PC-3 (cell line): ENCODE measurements at places on chromosomes 12 and 14.

DNA sequence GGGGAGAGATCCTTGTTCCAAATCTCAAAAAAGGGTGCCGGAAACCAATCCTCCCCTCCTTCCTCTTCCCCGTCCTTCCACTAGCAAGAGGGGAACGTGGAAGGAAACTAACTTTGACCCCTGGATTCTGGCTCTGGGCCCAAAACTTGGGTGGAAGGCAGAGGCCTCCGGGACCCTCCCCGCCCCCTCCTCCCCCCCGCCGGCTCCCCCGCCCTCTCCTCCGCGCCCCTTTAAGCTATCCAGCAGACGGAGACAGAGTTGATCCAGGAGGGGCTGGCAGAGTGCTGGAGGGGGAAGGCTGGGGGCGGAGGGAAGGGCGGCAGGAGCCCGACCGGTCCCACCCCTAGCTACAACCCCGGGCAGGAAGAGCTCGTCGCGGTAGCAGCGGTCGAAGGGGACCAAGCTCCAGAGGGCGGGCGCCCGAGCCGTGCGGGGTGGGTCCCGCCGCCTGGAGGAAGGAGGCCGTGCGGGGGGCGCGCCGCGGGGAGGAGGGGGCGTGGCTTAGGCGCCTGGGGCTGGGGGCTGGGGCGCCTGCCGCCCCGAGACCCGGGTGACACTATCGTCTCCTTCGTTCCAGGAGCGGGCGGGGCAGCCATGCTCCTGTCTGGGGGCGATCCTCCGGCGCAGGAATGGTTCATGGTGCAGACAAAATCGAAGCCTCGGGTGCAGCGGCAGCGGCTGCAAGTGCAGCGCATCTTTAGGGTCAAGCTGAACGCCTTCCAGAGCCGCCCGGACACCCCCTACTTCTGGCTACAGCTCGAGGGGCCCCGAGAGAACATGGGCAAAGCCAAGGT is at the start of gene NYNRIN:
Gene NYNRIN (plus strand): TSS at position 351 of the 794 bp plus-strand sequence. CDS start 244 bp downstream, at position 595.
- DNase-seq, result no peak

DNA sequence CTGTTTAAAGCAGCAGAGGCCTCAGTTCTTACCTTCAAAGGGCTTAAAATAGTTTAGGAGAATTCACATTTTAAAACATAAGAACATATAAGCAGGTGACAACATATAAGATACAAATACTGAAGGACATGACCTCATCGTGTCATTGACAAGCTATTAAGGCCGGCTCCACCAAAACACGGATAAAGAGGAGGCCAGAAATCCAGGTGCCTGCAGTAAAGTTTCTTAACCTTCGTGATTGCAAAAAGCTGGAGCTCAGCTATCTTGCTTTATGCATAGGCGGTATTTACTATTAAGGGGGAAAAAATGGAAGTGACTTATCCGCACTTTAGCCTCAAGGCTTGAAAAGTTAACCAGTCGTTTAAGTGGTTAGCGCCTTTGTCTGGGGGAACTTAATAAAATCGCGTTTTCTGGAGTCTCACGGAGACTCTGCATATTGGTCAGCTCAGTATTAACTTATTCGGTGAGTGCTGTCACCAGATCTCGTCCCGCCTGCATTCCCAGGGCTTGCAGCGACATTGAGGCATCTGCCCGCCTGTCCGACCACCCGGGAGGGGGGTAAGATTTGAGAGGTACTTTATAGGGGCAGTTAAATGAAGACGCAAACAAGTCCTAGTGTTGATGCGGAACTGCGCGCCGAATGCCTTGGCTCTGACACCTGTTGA is 1.1 kb upstream of the SP1 start:
- peak; percentile 3 for DNase-seq

DNA sequence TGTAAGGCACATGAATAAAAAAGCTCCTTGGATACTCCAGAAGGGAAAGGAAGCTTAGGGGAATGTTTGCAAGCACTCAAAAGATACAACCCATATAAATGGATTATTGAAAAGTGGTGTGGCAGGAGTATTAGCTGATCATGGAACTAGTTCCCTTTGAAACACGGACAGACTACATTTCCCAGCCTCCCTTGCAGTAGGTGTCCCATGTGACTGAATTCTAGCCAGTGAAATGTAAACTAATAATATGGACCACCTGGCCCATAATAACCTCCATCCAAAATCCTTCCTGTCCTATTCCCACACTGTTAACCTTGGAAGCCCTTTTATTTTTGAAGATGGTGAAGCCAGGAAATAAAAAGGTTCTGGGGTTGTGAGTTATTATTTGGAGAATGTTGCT is 242.3 kb downstream of the SUDS3 start:
- no peak for DNase-seq

DNA sequence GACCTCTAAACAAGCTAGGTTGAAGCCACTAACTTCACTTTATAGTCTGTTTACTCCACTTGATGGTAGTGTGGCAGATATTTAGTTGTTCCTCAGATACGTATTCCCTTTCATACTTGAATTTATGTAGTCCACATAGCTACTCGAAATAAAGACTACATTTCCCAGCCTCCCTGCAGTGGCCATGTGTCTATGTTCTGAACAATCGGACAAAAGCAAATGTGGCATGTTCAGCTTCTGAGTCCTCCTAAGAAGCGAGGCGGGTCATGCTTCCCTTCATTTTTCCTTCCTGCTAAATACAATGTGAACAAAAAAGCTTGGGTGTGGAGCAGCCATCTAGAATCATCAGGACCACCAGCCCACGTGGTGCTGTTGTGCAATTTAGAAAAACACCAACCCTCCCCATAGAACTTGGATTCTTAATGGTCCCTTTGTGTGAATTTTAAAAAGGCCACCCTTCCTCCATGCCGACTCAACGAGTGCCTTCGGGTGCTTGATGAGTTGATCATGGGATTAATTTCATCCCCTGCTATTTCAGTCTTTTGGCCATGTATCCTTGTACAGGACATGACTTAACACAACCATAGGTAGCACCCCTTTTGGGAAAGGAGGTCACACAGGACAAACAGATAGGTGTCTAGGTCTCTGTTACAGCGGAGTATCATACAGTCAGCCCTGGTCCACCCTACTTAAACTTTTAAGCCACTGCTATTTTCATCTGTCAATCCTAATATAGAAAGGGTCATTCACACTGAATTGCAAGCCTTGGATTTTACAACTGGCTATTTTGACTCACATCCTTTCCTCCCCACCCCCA is 60.7 kb downstream of the ZFC3H1 start:
- DNase-seq, result no peak

DNA sequence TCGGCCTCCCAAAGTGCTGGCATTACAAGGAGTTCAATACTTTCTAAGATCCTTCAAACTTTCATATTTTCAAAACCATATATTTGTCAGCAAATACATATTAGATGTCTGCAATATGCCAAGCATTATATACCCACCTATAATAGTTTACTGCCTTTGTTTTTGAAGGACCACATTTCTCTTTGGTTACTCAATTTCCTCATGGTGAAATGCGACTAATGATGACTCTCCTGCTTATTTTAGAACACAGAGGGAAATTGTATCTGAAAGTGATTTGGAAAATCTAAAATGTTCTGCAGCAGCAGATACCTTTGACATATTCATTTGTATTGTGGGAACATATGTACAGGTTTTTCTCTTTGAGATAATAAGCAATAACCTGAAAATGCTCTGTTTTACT is 2.7 kb upstream of the CNTN1 start:
- DNase-seq, result no peak

GRCh38 chr12:19165451-19165850 is 35.9 kb downstream of the PLEKHA5 start:
- peak; percentile 58 for DNase-seq

DNA sequence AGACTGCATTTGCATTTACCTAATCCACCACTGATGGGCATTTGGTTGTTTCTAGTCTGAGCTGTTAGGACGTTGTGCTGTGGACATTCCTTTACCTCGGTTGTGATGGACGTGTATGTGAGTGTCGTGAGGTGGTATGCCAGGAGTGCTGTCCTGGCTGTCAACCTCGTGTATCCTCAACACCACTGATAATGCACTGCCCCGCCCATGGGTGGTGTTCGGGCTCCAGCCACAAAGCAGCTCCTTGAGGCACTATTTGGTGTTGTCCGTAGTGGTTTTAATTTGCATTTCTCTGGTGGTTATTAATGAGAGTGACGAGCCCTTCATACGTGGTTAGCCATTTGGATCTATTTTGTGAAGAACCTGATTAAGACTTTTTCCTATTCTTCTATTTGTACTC is 87.6 kb downstream of the PPP2R5C start:
- DNase-seq, result no peak

- no peak for DNase-seq
Observed at GRCh38 chr12:109109746-109110350, 6.5 kb upstream of the ACACB start.

GRCh38 chr14:95733212-95733611 is 19.3 kb upstream of the TCL1A start:
- no peak for DNase-seq

- DNase-seq, result no peak
Observed at GRCh38 chr12:121004253-121004815, 12.0 kb downstream of the C12orf43 start.

DNA sequence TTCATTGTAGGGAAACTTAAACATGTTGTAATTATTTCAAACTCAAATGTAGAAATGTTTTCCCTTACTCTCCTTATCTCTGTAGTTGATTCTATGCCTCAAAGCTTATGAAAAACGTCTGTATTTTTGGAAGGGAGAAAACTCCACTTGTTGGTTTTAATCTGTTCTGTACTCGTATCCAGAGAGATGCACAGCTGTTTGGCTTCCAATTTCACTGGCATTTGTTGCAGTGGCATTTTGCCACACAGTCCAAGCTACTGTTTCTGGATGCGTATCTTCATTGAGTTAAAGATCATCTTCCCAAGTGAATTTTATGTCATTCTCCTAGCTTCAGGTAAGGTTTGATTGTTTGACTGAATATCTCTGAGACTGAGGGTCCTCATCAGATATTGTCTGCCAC is 481.4 kb downstream of the TRHDE start:
- no peak for DNase-seq

DNA sequence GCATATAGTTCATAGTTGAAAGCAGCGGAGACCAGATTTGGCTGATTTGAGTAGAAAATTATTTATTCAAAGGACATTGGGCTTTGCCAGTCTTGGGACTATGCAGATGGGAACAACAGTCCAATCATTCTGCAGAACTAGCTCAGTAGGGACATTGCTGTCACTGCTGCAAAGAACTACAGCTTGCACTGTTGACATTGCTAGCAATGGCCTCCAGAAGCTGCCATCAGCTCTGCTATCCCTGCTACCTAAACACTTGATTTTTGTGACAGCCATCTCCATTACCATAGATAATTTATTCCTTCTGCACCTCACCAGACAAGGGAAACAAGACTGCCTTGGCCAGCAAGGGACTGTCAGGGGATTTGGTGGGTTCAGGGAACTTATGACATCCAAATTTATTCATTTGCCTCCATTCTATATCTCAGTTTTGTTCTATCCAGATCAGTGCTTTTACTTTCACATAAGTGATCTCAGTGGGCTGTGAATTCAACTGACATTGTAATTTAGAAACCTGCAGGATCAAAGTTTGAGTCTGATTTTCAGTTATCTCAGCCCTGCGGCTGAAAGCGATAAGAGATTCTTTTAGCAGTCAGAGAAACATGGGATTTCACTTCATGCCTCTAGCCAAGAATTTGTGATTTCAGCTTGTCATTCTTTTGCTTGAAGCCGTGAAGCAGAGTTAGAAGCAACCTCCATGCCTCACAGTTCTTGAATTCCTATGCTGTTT is 136.7 kb upstream of the FBXO33 start:
- no peak for DNase-seq
